ENCODE measurements at places on chromosomes 6 and 20.

DNA sequence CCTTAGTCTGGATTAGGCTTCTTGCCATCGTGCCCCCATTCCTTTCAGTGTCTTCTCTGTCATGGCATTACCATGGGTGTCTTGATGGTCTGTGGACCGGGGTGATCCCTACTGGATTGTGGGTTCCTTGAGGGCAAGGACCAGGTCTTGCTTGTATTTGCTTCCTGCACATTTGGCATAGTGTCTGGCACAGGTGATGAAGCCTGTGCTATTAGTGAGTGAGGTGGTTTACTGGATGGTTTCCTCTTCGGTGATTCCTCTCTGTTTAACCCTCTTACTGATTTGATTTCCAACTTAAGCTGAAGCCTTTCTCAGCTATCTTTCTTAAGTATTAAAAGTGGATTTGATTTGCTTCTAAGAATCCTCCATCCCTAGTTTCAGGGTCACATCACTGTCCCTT, 162.3 kb downstream of the GRM1 start:
- no peak for DNase-seq

GRCh38 chr6:23951691-23952090, 174.3 kb upstream of the NRSN1 start:
- DNase-seq, result no peak

- no peak for DNase-seq
Observed at GRCh38 chr20:47274401-47275108, 81.9 kb downstream of the ZMYND8 start.

DNA sequence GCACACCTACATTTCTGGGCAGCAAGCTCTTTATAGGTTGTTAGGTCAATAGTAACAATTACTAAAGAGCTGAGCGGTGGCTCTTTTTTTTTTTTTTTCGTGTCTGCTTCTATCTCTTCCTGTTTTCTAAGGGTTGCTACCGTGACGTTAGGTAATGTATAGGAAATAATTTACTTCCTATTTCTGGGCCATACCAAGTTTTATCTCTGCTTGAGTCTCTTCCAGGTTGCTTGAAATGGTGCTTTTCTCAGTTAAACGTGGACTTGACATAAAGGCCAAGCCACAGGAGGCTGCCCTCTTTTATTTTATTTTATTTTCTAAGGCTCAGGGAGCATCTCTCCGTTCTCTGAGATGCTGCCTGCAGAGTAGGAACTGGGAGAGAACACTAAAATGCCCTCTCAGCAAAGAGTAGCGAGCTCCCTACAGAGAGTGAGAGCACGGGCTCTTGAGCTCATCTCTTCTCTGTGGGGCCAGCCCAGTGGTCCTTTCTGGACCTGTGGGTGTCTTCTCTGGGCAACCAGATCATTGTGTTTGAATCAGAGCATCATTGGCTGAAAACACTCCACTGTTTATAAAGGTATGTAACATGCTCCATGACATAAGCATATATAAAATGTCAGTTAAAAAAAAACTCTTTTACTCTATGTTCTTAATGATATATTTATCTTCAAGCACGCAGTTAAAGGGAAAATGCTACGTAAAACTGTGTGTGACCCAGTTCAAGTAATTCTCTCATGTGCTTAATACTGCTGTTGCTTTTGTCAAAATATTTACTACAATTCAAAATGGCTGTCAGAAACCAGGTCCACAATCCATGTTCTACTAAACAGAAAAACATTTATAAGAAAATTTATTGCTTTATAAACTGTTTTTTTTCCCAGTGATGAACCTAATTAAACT, at the start of gene ZNF831:
Gene ZNF831, plus strand, starts transcription at position 191 of the 900 bp plus-strand sequence. CDS start 27,199 bp downstream, outside the sequence.
- no peak for DNase-seq

DNA sequence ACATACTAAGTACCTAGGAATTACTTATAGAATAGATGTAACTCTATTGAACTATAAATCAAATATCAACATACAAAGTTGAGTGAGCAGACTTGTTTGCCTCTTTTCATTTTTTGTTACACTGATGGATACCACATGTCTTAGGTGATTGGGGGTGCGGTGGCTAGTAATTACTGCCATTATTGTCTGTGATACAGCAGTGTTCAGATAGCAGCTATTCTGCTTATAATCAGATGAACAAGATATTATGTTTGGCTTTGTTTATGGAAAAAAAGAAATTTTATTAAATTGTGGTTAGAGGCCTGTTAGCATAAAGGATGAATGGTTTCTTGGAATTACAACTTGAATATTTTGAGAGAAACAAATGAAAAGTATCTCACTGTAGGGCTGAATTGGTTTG, 55.9 kb downstream of the KCNQ5 start:
- no peak for DNase-seq

- DNase-seq, result no peak
Observed at GRCh38 chr6:15550546-15551123, 112.2 kb downstream of the DTNBP1 start.

DNA sequence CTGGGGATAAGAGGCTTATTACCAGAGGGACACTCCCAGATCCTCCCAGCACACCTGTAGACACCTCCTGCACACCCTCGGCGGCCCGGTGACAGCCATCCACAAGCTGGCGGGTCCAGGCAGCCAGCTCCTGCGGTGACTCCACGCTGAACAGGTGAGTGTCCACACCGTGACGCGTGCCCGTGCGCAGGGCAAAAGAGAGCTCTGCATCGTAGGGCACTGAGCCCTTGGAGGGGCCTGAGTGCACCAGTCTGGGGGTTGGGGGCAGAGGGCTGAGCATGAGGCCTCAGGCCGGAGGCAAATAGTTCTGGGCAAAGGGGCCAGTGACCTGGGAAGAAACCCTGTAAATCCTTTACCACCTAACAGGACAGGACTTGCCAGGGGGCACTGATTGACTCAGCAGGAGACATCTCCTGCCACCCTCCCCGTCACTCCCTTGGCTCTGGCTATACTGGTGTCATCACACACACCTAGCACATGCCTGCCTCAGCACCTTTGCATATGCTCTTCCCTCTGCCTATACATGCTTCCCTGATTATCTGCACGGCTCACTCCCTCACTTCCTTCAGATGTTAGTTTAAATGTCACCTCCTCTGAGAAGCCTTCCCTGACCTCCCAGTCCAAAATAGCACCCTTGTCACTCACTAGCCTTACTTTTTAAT, 8.9 kb upstream of the CDK5RAP1 start:
- no peak for DNase-seq

- DNase-seq, result no peak
Observed at GRCh38 chr6:39411465-39411864, 89.0 kb upstream of the KCNK16 start.

- DNase-seq, result no peak
Observed at GRCh38 chr20:56431471-56431870, 19.4 kb downstream of the CASS4 start.

- DNase-seq, result no peak
Observed at GRCh38 chr6:132566404-132566803, 3.7 kb upstream of the TAAR6 start.

- no peak for DNase-seq
Observed at GRCh38 chr20:237929-238328, 10.9 kb downstream of the DEFB129 start.
